ENCODE measurements at places on chromosomes 3 and 15. TPM values are rescaled to one million over a fixed set of nuclear protein-coding genes. Genes with fewer than 3 reads are reported as not detected.

Gene HDAC11
- 9.4 TPM for total RNA-seq

- no peak for DNase-seq
These were observed 202.7 kb upstream of the BHLHE40 start for GRCh38 chr3:4776399-4776979.

GRCh38 chr3:195258449-195259153 is 12.4 kb downstream of the XXYLT1 start:
- DNase-seq, result no peak

- DNase-seq, result no peak
These were observed 29.9 kb upstream of the ZKSCAN7 start for GRCh38 chr3:44525060-44525459.

All from omental fat pad (tissue), 4 donors.